ENCODE measurements at places on chromosomes 11 and 22. TPM values are rescaled to one million over a fixed set of nuclear protein-coding genes. Genes with fewer than 3 reads are reported as not detected.

- H3K4me3 ChIP-seq = no peak overlapping the region
- H3K4me1 ChIP-seq = peaks cover 8% of the 10 kb centered on the region
- no peak overlapping the region for H3K27ac ChIP-seq
- DNase-seq = no peak
Observed at GRCh38 chr11:35077709-35078469, 61.1 kb upstream of the CD44 start.

DNA sequence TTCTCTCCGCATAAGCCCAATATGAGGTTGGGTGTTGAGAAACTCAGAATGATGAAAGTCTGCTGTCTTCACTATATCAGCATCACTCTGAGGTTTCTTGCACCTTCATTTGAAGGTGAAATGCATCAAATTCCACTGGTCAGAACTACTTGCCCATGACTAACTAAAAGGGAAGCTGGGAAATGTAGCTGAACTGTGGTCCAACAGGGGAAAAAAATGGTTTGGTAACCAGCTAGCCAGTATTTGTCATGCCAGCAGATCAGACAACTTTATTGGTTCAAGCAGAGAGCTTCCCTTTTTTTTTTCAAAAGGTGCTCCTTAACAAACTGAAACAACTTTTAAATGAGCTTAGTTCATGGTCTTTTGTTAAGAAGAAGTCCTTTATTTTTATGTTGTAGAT, 14.2 kb upstream of the PIK3C2A start:
- no peak for DNase-seq
- H3K4me3 ChIP-seq = no peak overlapping the region
- H3K36me3 ChIP-seq = peaks cover 4% of the 10 kb centered on the region
- no peaks in the 10 kb centered on the region for H3K27me3 ChIP-seq
- H3K27ac ChIP-seq = no peak overlapping the region
- peaks cover 6% of the 10 kb centered on the region for H3K4me1 ChIP-seq

DNA sequence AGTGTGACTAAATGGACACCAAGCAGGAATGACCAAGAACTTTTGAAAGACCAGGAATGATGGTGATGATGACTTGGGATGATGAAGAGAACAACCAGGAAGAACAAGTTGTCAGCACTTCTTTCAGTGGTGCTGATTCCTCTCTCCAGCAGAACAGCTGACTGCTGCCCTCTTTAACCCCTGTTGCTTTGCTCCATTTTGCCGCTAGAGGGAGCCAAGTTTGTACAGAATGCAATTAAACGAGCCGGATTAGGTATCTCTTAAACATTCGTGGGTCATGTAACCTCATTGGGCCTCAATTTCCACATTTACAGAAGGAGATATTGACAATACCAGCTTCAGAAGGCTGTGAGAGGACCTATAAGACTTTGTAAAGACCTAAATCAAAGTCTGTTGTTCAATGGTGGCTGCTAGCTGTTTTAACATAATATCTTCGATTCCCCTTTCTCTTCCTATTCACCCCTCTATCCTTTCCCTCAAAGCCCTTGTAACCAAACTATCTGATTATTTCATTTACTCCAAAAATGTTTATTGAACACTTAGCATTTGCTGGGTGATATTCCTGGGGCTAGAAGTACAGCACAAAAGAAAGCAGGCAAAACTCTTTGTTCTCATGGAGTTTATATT, 1.9 kb downstream of the OR4S1 start:
- H3K4me1 ChIP-seq = no peaks in the 10 kb centered on the region
- no peak overlapping the region for H3K27ac ChIP-seq
- no peak overlapping the region for H3K4me3 ChIP-seq
- DNase-seq = peak; percentile 62
- peaks cover 10% of the 10 kb centered on the region for H3K27me3 ChIP-seq
- H3K36me3 ChIP-seq = peaks cover 65% of the 10 kb centered on the region

DNA sequence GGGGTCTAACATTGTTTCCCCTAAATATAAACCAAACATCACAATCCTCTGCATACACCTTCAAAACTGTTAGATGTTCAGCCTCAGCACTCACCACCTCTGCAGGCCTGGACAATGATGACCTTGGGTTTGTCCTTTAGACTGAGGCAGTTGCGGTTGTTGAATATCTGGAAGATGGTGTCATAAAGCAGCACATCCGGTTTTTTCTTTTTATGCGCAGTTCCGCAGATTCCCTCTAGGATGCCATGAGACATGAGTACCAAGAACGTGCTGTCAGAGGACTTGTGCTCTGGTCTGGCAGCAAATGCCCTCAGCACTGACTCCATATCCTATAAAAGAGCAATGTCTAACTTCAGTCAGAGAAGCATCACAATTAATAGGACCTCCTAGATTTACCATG, 22.8 kb downstream of the CASP5 start:
- no peak overlapping the region for H3K4me3 ChIP-seq
- DNase-seq = peak; percentile 20
- H3K4me1 ChIP-seq = peaks cover 5% of the 10 kb centered on the region
- H3K36me3 ChIP-seq = no peaks in the 10 kb centered on the region
- no peaks in the 10 kb centered on the region for H3K27me3 ChIP-seq

The APOC3 gene
- 2.1 TPM for total RNA-seq

DNA sequence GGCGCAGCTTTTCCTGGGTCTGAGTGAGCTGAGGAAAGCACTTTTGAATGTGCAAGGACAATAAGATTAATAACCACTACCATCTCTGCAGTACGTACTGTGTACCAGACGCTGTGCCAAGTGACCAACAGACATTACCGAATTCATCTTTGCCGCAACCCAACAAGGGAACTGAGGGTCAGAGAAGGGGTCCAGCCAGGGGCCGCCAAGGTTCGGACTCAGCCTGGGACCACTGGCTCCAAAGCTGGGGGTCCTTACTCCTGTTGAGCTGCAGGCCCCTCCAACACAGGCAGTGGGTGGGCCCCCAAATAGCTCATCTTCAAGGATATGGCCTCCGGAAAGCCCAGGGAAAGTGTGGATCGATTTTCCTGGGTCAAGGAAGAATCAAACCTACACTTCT, 55.0 kb upstream of the EMID1 start:
- H3K27me3 ChIP-seq = 0 out of 2 replicates have a peak, but pooled peaks cover 2% of the 10 kb centered on the region
- H3K27ac ChIP-seq = no peak overlapping the region
- peaks cover 46% of the 10 kb centered on the region for H3K4me1 ChIP-seq
- DNase-seq = no peak
- H3K36me3 ChIP-seq = no peaks in the 10 kb centered on the region
- no peak overlapping the region for H3K4me3 ChIP-seq

DNA sequence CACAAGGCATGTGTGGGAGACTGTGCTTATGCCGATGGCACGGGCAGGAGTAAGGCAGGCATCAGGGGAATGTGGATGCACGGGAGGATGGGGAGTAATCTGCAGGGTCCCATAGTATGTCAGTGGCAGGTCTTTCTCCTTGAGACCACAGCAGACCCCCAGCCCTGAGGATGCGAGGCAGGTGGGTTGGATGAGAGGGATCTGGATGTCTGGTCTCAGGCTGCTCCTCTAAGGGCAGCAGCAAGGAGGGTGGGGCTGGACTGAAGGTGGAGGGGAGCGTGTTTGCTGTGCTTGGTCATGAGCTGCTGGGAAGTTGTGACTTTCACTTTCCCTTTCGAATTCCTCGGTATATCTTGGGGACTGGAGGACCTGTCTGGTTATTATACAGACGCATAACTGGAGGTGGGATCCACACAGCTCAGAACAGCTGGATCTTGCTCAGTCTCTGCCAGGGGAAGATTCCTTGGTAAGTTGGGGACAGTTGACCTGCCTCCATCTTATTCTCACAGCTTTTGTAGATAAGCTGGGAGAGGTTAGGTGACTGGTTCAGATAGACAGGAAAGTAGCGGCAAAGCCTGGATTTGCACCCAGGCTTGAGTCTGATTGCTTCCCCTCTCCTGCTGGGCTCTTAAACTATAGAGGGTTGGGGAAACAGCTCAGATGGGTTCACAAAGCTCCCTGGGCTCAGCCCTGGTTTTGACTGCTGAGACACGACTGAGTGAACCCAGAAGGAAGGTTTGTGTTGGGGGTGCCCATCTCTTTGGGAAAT, at the start of gene APOL1:
APOL1 (plus strand) TSS at position 380 of the 769 bp plus-strand sequence. CDS start 1,823 bp downstream, outside the sequence.
- H3K4me3 ChIP-seq = no peak within 1 kb of the TSS
- peaks cover 33% of the 10 kb centered on the region for H3K4me1 ChIP-seq
- H3K36me3 ChIP-seq = peaks cover 14% of the 10 kb centered on the region
- no peaks in the 10 kb centered on the region for H3K27me3 ChIP-seq
- DNase-seq = no peak

- DNase-seq = no peak
- no peaks in the 10 kb centered on the region for H3K36me3 ChIP-seq
- no peaks in the 10 kb centered on the region for H3K27me3 ChIP-seq
Observed at GRCh38 chr11:15805726-15806125, 550.6 kb downstream of the SOX6 start.

The OR4A47 gene
- not detected for total RNA-seq

The OR10A2 gene
- total RNA-seq = not detected

DNA sequence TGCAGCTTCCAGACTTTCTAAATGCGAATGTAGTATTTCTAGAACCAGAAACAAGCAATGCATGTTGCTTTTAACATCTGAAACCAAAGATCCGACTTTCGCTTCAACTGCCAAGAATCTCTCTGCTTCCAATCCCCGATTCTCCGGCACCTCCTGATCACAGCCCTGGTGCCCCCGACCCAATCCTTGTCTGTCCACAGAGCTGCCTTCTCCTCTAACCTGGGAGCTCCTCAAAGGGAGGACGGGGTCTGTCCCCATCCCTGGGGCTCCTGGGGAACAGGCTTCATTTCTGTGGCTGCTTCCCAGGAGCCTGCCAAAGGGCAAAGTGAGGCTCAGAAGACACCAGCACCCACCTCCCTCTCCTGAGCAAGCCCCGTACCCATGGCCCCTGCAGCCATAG, 521 bp downstream of the ALDH3B2 start:
- H3K27me3 ChIP-seq = no peaks in the 10 kb centered on the region
- H3K4me1 ChIP-seq = peaks cover 20% of the 10 kb centered on the region
- H3K27ac ChIP-seq = no peak overlapping the region
- H3K36me3 ChIP-seq = peaks cover 3% of the 10 kb centered on the region
- no peak overlapping the region for H3K4me3 ChIP-seq

GRCh38 chr11:30635401-30635989, 49.3 kb upstream of the MPPED2 start:
- H3K36me3 ChIP-seq = no peaks in the 10 kb centered on the region
- peak overlapping the region; percentile 63 for H3K4me3 ChIP-seq
- peaks cover 23% of the 10 kb centered on the region for H3K4me1 ChIP-seq
- H3K27ac ChIP-seq = peak overlapping the region; percentile 47

- H3K4me1 ChIP-seq = no peaks in the 10 kb centered on the region
- H3K36me3 ChIP-seq = no peaks in the 10 kb centered on the region
- no peaks in the 10 kb centered on the region for H3K27me3 ChIP-seq
- H3K27ac ChIP-seq = no peak overlapping the region
Observed at GRCh38 chr22:31377612-31378011, 21.8 kb upstream of the DRG1 start.

DNA sequence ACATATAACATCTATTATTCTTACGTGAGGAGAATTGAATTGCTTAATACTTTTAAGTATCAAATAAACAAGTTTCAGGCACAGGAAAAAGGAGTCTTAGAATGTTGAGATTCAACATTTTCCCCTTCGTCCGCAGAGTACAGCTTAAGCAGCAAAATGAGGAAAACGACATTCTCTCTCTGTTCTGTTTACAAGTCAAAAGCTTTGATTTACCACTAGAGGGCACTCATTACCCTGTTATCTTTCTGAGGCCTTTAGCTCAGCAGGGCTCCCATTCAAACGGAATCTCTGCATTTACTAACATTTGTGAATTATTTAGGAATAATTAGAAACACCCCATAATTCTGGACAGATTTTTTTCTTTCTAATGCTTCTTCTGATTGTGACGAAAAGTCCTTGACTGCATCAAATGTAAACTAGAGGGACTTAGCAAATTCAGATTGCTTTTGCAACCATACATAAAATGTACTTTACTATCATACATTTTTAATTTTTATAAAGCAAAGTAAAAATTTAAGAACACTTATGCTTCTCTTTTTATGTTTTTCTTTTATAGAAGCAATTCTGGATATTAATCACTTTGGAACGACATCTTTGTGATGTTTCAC, 75.0 kb downstream of the JRKL start:
- DNase-seq = no peak
- no peaks in the 10 kb centered on the region for H3K36me3 ChIP-seq
- H3K4me1 ChIP-seq = peaks cover 30% of the 10 kb centered on the region
- H3K4me3 ChIP-seq = peak overlapping the region; percentile 63
- peaks cover 2% of the 10 kb centered on the region for H3K27me3 ChIP-seq

GRCh38 chr11:117316197-117316961, at the start of gene BACE1:
BACE1 (minus strand) TSS chr11:117316256; CDS start chr11:117315795, 461 bp downstream.
- no peaks in the 10 kb centered on the region for H3K36me3 ChIP-seq
- DNase-seq = peak; percentile 91
- peaks cover 17% of the 10 kb centered on the region for H3K4me1 ChIP-seq
- peaks cover 2% of the 10 kb centered on the region for H3K27me3 ChIP-seq
- peak within 1 kb of the TSS; percentile 71 for H3K4me3 ChIP-seq
- H3K27ac ChIP-seq = no peak within 1 kb of the TSS

- no peak overlapping the region for H3K4me3 ChIP-seq
- peaks cover 8% of the 10 kb centered on the region for H3K4me1 ChIP-seq
- peaks cover 21% of the 10 kb centered on the region for H3K36me3 ChIP-seq
- H3K27me3 ChIP-seq = no peaks in the 10 kb centered on the region
Observed at GRCh38 chr11:69665669-69666068, 9.5 kb downstream of the LTO1 start.

GRCh38 chr11:6129635-6130034, 22.2 kb downstream of the OR56B4 start:
- no peak for DNase-seq
- no peaks in the 10 kb centered on the region for H3K27me3 ChIP-seq
- H3K4me1 ChIP-seq = no peaks in the 10 kb centered on the region
- H3K27ac ChIP-seq = no peak overlapping the region
- no peak overlapping the region for H3K4me3 ChIP-seq

DNA sequence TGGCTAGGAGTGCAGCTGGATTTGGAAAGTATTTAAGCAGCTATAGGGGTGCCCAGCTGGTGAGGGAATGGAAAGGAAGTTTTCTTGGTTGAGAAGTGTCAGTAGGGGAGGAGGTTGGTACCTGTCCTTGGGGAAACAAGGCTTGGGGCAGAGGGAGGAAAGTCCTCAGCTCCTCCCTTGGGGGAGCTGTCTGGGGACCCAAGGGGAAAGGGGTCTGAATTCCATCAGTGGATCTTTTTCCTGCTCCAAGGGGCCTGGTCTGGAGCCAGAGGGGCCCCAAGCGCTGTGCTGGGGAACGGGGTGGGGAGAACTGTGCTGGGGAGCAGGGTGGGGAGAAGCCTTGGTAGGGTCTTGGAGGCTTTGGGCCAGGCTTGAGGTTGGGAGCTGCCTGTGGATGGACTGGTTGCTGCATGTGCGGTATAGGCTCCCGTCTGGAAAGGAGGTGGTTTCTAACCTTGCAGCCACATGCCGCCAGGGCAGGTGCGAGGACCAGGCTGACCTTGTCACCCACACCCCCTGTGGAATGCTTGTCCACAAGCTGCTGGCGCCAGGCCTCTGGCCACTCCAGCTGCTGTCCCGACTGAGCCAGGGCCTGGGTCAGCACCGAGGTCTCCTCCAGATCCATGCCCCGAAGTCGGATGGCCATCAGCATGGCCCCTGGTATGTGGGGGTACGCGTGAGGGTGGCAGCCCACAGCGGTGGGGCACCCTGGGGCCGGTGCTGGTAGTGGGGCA, 963 bp downstream of the TYMP start:
- peaks cover 71% of the 10 kb centered on the region for H3K27me3 ChIP-seq
- peaks cover 18% of the 10 kb centered on the region for H3K4me1 ChIP-seq
- H3K27ac ChIP-seq = no peak overlapping the region
- H3K36me3 ChIP-seq = no peaks in the 10 kb centered on the region
- no peak for DNase-seq

All from WTC11 (cell line).